CD4-positive, CD25-positive, alpha-beta regulatory T cell (primary cell): ENCODE measurements at places on chromosomes 7 and 10. TPM values are rescaled to one million over a fixed set of nuclear protein-coding genes. Genes with fewer than 3 reads are reported as not detected.

PLAU gene
- polyA plus RNA-seq, result not detected

HKDC1 gene
- 4.3 TPM for polyA plus RNA-seq

OR2A12 gene
- not detected for polyA plus RNA-seq

HOXA1 gene
- 1.1 TPM for polyA plus RNA-seq

AGMO gene
- not detected for polyA plus RNA-seq

ZNF503 gene
- not detected for polyA plus RNA-seq

HYAL4 gene
- polyA plus RNA-seq, result not detected

HHEX gene
- 0.71 TPM for polyA plus RNA-seq

PNLIPRP1 gene
- not detected for polyA plus RNA-seq

- no peak overlapping the region for H3K27ac ChIP-seq
- DNase-seq, result no peak
- no peaks in the 10 kb centered on the region for H3K27me3 ChIP-seq
- H3K36me3 ChIP-seq, result no peaks in the 10 kb centered on the region
- H3K4me1 ChIP-seq, result no peaks in the 10 kb centered on the region
These were observed 49.6 kb downstream of the PLPP4 start for GRCh38 chr10:120506674-120507073.

GRCh38 chr7:153476166-153476565, 576.0 kb upstream of the DPP6 start:
- no peak overlapping the region for H3K4me3 ChIP-seq
- no peaks in the 10 kb centered on the region for H3K27me3 ChIP-seq
- H3K4me1 ChIP-seq, result no peaks in the 10 kb centered on the region
- H3K36me3 ChIP-seq, result no peaks in the 10 kb centered on the region
- no peak for DNase-seq

GRCh38 chr10:24916365-24916764, 36.0 kb downstream of the PRTFDC1 start:
- H3K36me3 ChIP-seq, result no peaks in the 10 kb centered on the region
- H3K27ac ChIP-seq, result no peak overlapping the region
- no peak for DNase-seq
- H3K27me3 ChIP-seq, result no peaks in the 10 kb centered on the region

DNA sequence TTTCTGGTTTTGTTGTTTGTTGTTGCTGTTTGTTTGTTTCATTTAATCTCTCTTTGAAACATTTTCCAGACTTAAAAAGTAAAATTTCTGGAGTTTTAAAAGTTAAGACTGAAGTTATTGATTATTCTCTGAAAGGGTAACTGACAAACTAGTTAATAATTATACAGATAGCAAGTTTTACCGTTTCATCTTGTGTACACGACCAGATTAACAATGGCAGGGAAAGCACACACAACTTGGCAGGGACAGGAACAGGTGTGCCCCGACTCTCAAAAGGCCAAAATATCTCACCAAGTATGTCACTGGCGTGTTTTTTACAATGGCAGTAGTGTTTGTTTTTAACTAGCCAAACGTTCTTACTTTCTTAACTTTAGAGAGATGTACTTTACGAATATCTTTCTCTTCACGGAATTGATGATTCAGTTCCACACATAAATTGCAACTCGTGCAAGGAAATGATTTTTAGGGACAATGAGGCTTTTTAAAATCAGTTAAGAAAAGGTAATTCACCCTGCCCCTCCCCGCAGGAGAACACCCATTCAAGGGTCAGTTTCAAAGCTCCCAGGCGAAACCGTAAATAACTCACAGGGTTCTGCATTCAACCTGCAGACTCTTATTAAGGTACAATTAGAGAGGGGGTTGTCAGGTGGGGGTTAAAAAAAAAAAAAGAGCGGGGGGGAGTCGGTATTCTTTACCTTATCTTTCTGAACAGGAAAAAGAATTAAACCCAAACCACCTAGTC, 3.5 kb downstream of the CTBP2 start:
- peaks cover 7% of the 10 kb centered on the region for H3K4me1 ChIP-seq
- no peak overlapping the region for H3K27ac ChIP-seq
- H3K27me3 ChIP-seq, result peaks cover 31% of the 10 kb centered on the region

- H3K36me3 ChIP-seq, result no peaks in the 10 kb centered on the region
- no peak for DNase-seq
- H3K4me1 ChIP-seq, result no peaks in the 10 kb centered on the region
- H3K27me3 ChIP-seq, result no peaks in the 10 kb centered on the region
These were observed 465.9 kb upstream of the CELF2 start for GRCh38 chr10:10551596-10552301.

GRCh38 chr7:30549931-30550493, 44.7 kb upstream of the GARS1 start:
- H3K27me3 ChIP-seq, result no peaks in the 10 kb centered on the region
- peaks cover 8% of the 10 kb centered on the region for H3K36me3 ChIP-seq
- H3K4me1 ChIP-seq, result no peaks in the 10 kb centered on the region
- H3K4me3 ChIP-seq, result no peak overlapping the region
- no peak overlapping the region for H3K27ac ChIP-seq

GRCh38 chr7:142131439-142132185, 20.1 kb downstream of the MGAM2 start:
- no peaks in the 10 kb centered on the region for H3K36me3 ChIP-seq
- DNase-seq, result no peak
- no peaks in the 10 kb centered on the region for H3K27me3 ChIP-seq
- H3K4me1 ChIP-seq, result no peaks in the 10 kb centered on the region
- H3K27ac ChIP-seq, result no peak overlapping the region

DNA sequence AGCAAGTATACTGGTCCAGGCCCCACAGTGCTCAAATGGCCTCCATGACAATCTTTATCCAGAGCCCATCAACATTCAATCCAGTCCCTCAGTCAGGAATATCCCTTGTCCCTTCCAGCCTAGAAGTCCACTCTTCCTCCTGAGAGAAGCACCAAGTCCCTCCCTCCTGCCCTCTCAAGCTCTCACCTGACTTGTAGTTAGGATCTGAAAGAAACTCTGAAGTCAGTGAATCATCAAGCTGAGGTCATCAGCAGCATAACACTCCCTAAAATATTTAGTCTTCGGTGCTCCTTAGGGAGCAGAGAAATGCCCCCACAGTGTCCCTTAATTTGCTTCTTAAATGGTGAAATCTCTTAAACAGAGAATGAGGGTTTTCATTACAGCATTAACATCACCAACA, 31.0 kb downstream of the GRM8 start:
- no peaks in the 10 kb centered on the region for H3K4me1 ChIP-seq
- peaks cover 8% of the 10 kb centered on the region for H3K27me3 ChIP-seq
- DNase-seq, result no peak
- H3K36me3 ChIP-seq, result no peaks in the 10 kb centered on the region
- H3K4me3 ChIP-seq, result no peak overlapping the region

GRCh38 chr10:92530891-92531535, 42.9 kb downstream of the IDE start:
- no peak for DNase-seq
- H3K4me1 ChIP-seq, result no peaks in the 10 kb centered on the region
- H3K27ac ChIP-seq, result no peak overlapping the region
- H3K36me3 ChIP-seq, result peaks cover 53% of the 10 kb centered on the region

- H3K4me3 ChIP-seq, result no peak overlapping the region
- no peak overlapping the region for H3K27ac ChIP-seq
- H3K36me3 ChIP-seq, result no peaks in the 10 kb centered on the region
- DNase-seq, result no peak
- no peaks in the 10 kb centered on the region for H3K4me1 ChIP-seq
These were observed 45.9 kb upstream of the CACNB2 start for GRCh38 chr10:18094332-18094731.

- H3K4me3 ChIP-seq, result no peak overlapping the region
- DNase-seq, result no peak
- no peaks in the 10 kb centered on the region for H3K4me1 ChIP-seq
- H3K36me3 ChIP-seq, result peaks cover 1% of the 10 kb centered on the region
- no peaks in the 10 kb centered on the region for H3K27me3 ChIP-seq
These were observed 186.7 kb downstream of the SLC25A13 start for GRCh38 chr7:96135241-96135640.

GRCh38 chr10:129683920-129684319, 216.9 kb downstream of the MGMT start:
- H3K27me3 ChIP-seq, result no peaks in the 10 kb centered on the region
- H3K27ac ChIP-seq, result no peak overlapping the region
- DNase-seq, result no peak
- H3K4me3 ChIP-seq, result no peak overlapping the region
- H3K36me3 ChIP-seq, result no peaks in the 10 kb centered on the region
- no peaks in the 10 kb centered on the region for H3K4me1 ChIP-seq

DNA sequence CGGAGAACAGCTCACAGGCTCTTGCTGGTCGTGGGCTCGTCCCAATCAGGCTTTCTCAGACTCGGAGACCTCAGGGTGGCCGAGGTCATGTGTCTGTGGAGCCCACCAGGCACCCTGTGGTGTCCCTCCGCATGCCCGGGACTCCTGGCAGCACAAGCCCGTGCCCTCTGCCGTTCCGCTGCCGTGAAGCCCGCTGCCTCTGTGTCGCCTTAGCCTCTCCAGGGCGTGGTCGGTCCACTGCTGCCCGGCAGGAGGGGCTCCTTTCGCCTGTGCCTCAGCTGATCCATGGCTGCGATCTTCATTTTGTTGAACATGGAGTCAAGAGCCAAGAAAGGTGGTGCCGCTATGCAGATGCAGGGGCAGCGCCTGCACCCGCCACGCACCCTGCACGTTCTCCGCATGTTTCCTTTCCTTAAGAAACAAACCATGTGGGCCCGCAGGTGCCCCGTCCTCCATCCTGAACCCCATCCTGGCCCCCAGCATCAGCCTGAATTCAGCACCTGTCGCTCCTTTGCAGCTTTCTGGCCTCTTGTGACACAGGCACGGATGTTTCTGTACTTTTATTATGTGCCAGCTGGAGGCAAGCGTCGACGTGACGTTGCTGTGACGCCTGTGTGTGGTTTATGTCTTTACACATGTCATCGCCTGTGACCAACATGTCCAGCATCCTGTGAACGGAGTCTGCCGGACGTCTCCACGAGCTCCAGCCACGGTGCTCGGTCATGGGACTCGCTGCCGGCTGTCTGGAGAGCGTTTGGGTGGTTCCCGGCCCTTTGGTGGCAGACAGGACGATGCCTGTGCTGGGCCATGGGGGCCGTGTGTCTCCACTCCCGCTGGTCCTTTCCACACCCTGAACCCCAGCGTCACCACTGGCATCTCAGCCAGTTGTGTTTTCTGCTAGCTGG, 69.9 kb downstream of the NKX6-2 start:
- no peaks in the 10 kb centered on the region for H3K27me3 ChIP-seq
- H3K4me3 ChIP-seq, result no peak overlapping the region
- DNase-seq, result no peak
- no peak overlapping the region for H3K27ac ChIP-seq
- no peaks in the 10 kb centered on the region for H3K4me1 ChIP-seq
- H3K36me3 ChIP-seq, result no peaks in the 10 kb centered on the region

DNA sequence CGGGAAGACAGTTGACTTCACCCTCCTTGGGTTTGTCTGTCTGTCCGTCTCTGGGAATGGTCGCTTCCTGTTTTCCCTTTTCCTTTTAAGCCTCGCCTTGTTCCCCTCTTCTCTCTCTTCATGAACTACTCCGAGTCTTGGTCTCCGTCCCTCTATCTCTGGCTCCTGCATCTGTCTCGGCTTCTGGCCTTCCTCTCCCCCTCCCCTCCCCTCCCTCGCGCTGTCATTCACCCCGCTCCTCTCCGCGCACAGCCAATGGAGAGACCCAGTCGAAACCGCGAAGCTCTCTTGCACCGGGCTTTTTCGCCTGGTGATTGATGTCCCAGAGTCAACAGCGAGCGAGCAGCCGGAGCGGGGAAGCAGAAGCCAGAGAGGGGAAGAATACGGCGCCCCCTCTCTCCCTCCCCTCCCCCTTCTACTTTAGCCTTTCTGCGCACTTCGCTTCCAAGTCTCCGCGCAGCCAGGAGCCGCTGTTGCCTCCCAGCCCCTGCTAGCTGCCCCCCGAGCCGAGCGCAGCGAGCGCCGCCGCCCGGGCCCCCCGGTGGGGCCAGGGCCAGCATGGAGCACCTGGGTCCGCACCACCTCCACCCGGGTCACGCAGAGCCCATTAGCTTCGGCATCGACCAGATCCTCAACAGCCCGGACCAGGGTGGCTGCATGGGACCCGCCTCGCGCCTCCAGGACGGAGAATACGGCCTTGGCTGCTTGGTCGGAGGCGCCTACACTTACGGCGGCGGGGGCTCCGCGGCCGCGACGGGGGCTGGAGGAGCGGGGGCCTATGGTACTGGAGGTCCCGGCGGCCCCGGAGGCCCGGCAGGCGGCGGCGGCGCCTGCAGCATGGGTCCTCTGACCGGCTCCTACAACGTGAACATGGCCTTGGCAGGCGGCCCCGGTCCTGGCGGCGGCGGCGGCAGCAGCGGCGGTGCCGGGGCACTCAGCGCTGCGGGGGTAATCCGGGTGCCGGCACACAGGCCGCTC, at the start of gene TLX1:
Gene TLX1 (plus strand): TSS at position 317 of the 978 bp plus-strand sequence. CDS start 242 bp downstream, at position 559.
- peaks cover 42% of the 10 kb centered on the region for H3K4me1 ChIP-seq
- H3K4me3 ChIP-seq, result no peak within 1 kb of the TSS
- no peak within 1 kb of the TSS for H3K27ac ChIP-seq
- DNase-seq, result no peak
- H3K36me3 ChIP-seq, result no peaks in the 10 kb centered on the region

GRCh38 chr10:55400075-55400849, 599.2 kb upstream of the PCDH15 start:
- no peak for DNase-seq
- H3K4me3 ChIP-seq, result no peak overlapping the region
- H3K36me3 ChIP-seq, result no peaks in the 10 kb centered on the region
- no peaks in the 10 kb centered on the region for H3K27me3 ChIP-seq
- H3K27ac ChIP-seq, result no peak overlapping the region
- no peaks in the 10 kb centered on the region for H3K4me1 ChIP-seq

DNA sequence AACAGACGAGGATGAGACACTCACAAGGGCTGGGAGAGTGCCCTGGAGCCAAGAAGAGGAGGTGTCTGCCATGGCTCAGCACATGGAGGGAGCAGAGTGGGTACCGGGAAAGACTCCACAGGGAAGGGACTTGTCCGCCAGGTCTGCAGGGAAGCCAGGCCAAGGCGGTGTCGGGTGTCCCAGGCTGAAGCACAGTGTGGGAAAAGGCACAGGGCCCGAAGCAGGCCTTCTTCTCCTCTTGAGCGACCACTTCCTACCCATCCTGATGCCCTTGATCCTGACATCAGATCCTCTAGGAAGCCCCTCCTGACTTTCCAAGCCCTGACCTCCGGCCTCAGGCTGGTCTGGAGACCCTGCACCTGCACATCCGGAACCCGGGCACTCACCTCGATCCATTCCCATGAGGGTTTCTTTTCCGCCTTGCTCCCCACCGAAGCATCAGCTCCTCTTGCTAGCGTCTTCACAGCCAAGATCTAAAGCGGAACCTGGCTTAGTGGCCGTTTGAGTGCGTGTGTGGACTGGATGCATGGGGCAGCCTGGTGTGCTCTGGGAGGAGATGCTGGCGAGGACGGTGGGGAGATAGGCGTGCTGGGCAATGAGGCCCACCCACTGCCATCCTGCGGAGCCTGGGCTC, 8.5 kb downstream of the CALML3 start:
- H3K36me3 ChIP-seq, result no peaks in the 10 kb centered on the region
- DNase-seq, result no peak
- no peaks in the 10 kb centered on the region for H3K27me3 ChIP-seq
- no peaks in the 10 kb centered on the region for H3K4me1 ChIP-seq
- no peak overlapping the region for H3K4me3 ChIP-seq
- no peak overlapping the region for H3K27ac ChIP-seq
